ENCODE measurements at places on chromosomes 1 and 21.
A peak's percentile ranks its signal among the peaks of the same experiment; 100 is the strongest.

GRCh38 chr1:205186191-205186590, 25.3 kb downstream of the DSTYK start:
- DNase-seq: no peak

DNA sequence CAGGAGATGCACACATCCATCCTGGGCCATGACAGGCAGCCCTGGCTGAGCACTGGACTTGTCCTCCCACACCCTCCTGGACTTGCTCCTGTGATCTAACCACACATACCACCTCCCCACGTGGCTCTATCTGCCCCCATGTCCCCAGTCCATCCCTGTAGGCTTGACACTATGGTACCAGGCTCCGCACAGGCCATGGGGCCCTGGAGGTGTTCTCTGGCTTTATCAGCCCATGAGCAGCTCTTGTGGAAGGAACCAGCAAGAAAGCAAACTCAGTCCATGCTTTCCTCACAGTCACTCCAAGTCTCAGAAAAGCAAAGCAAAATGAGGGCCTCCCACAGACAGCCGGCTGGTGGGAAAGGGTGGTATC, 61.6 kb downstream of the CD46 start:
- DNase-seq: no peak

- no peak for DNase-seq
Measured at GRCh38 chr1:227451057-227451456, 112.3 kb upstream of the ZNF678 start.

DNA sequence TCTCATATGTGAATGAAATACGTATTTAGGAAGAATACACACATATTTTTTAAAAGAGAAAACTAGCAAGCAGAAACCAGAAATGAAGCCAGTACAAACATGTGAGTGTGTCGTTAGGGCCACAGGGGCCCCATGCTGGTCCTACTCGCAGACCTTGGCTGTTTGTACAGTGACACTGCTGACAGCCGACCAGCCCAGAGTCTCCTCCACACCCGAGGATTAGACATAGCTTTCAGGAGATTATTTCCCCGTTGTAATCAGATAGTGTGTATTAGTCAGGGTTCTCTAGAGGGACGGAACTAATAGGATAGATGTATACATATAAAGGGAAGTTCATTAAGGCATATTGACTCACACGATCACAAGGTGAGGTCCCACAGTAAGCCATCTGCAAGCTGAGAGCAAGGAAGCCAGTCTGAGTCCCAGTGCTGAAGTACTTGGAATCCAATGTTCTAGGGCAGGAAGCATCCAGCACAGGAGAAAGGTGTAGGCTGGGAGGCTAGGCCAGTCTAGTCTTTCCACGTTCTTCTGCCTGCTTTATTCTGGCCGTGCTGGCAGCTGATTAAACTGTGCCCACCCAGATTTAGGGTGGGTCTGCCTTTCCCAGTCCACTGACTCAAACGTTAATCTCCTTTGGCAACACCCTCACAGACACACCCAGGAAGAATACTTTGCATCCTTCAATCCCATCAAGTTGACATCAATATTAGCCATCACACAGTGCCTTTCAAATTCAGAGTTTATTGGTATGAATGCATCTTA, 51.2 kb downstream of the DIP2A start:
- DNase-seq: no peak

GRCh38 chr1:8419861-8420260, 101.9 kb downstream of the SLC45A1 start:
- no peak for DNase-seq

DNA sequence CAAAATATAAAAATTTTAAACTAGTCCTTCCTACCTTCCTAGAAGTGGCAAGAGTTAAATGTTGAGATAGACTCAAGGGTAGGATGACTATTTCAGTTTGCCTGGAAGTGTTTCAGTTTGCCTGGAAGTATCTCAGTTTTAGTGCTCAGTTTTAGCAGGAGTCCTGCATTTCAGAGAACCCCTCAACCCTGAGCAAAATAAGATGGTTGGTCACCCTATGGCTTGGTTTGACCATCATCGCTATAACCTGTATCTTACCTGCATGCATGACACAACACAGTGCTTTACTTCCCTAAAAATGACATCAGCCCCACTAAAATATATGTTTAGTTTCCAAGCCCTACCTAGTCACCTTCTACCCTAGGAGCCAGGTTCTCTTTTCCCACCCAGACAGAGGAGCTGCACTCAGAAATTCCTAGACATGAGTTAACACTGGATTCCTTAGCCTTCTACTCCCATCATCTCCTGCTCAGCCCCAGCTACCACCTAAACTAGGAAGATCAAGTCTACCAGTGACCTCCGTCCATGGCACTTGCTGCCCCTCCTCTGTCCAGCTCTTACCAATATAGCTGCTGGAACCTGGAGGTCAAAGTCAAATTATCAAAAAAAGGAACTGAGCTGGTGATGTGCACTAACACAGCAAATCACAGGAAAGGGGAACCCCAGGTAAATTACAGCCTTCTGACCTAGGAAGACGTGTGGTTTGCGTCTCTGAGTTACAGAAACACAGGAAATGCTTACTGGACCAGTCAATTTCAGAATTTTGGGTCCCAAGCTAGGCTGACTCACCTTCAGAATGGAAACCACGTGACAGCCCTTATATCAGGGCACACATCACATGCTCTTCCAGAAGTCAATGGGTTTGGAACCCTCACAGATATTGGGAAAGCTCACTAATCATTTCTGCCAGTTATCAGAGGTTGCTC, 2.2 kb upstream of the G0S2 start:
- peak; percentile 73 for DNase-seq

Data from cardiac fibroblast (primary cell).